ENCODE measurements at places on chromosomes 2 and 18.

- ATAC-seq = no peak
These were observed 62.1 kb downstream of the HNMT start for GRCh38 chr2:138026111-138027020.

DNA sequence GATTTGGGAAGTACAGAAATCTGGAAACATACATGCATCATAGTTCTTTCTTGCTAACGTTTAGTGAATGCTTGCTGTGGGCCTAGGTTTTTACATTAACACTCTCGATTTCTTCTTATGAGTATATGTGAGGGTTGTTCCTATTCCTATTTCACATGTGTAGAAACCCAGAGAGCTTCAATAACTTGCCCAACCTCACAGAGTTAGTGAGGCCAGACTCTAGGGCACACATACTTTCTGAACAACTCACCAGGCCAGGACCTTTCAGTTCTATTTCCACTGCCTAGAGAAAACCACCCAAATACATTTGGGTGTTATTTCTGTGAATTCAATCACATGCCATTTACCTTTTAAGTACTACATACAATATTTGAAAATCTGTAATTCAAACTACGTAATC is 8.2 kb upstream of the KCTD1 start:
- no peak for ATAC-seq

DNA sequence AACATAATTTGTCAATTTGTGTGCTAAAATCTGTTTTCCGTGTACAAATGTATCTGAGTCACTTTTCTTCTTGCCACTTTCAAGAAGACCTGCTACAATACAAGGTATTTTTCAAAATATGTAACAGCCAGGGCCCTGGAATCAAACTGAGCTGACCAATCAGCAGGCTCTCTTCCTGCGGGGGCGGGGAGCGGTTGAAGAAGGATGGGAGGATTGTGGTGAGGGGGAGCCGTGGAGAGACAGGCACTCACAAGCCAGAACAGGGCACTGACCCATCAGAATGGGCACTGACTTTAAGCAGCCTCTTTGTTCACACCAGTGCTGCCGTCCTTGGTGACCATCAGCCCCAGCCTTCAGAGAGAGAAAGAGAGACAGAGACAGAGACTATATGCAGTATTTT is 40.6 kb upstream of the CCNYL1 start:
- no peak for ATAC-seq

DNA sequence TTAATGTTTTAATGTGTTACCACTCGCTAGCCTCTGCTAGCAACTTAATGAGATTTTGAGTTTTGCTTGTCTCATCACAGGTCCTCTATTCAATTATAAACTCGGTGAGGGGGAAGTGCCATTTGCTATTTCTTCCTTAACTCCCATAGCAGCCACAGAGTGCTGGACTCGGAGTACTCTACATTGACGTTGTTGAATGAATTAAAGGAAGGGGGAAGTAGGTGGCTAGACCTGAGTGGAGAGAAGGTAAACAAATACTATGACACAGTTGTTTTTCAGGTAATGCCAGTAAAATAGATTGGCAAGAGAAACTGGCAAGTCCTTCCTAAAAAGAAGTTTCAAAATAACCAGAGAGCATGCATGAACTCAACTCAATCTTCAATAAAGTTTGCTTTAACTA is 339.3 kb downstream of the HRH4 start:
- ATAC-seq = no peak

DNA sequence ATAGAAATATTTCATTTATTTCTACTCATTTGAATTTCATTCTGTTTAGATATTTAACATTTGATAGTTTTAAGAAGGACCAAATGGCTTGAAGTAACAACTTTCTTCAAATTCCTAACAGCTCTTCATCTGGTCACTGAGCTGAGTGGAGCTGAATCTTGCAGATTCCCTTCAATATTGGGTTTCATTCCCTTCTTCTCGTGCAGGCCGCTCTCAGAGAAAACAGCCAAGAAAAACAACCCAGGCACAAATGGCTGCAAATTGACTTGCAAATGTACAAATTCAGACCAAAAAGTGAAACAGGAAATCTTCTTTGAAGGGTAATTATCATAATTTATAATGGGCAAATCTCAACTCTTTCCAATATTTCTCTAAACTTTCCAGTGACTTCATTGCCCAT is 30.3 kb upstream of the GCG start:
- no peak for ATAC-seq
